AG08396 (cell line): ENCODE measurements at places on chromosomes 6 and 20.
A peak's percentile ranks its signal among the peaks of the same experiment; 100 is the strongest.

DNA sequence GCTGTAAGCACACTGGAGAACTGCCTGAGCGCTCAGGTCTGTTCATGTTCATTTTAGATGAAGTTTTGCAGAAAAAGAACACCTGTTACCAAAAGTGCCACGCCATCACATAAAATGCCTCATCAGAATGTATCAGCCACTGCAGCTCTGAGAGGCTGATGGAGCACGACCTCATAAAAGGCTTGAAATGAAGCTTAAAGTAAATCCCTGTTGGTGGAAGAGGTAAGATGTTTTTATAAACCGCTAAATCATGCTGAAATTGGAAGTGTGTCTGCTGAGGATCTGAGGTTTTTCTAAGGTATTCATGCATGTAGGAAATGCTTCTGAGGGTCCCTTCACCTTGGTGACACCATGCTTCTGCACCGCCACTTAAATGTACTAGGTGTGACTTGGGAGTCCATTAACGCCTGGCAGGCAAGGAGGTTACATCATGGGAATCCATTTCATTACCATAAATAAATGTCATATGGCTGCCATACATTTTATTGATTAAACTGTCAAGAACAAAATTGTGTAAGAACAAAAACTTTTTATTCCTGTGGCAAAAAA, 363.1 kb upstream of the AGPAT4 start:
- no peak for DNase-seq

- DNase-seq: no peak
These were observed 30.5 kb upstream of the ADGRF1 start for GRCh38 chr6:47072667-47073066.

DNA sequence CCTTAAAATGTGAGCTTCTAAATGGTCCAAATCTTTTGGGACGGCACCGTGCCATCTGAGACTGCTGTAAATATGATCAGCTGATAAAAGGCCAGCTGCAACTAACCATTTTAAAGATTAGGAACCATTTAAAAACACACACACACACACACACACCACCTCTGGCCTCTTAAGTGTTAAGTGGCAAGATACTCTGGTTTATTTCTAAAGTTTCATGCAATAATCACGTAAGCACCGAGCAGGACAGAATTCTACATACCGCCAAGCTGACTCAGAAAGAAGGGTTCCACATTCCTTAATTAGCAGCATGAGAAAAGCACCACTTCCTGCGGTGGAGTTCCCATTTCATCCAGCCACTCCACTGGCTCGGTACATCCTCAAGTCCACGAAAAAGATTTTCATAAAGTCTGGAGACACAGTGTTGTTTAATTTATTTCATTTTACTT, 17.8 kb upstream of the ZNF217 start:
- peak; percentile 81 for DNase-seq

GRCh38 chr6:161743509-161744178, 469.8 kb upstream of the AGPAT4 start:
- DNase-seq: no peak

GRCh38 chr6:12735786-12736185, 19.2 kb downstream of the PHACTR1 start:
- DNase-seq: no peak

GRCh38 chr20:58611236-58612030, 39.6 kb upstream of the STX16 start:
- DNase-seq: no peak

DNA sequence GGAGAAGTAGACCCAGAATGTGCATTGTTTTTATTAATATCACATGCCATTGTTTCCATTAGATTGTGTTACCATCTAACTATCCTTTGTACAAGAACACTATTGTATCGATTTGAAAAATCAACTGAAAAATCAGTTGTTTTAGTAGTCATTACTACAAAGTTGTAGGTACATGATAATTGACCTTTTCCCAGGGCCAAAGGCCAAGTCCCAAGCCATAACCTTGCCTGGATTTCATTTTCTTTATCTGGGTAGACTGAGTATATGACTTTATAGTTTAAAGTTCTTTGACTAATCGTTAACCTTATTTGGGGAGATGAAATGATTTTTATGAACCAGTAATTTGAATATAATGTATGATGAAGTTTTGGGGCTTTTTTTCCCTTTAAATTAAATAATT, 79.0 kb upstream of the C20orf144 start:
- no peak for DNase-seq

DNA sequence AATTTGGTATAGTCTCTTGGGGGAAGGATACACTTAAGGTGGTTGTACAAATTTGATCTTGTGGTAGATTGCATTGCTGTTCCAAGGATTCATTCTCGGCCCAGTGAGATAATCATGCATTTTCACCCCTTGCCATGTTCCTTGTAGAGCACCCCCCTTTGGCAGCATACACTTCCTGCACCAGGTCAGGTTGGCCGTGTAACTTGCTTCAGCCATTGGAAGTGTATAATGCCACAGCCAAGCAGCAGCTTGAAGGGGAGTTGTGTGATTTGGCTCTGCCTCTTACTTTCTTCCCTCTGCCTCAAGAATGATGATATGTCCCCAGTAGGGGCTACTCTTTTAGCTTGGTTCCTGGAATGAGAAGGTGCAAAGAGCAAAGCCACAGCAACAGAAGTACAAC, 21.9 kb downstream of the CCN2 start:
- DNase-seq: no peak

GRCh38 chr6:130825772-130826441, 1.3 kb upstream of the SMLR1 start:
- DNase-seq: no peak
